ENCODE measurements at places on chromosomes 2 and 18. TPM values are rescaled to one million over a fixed set of nuclear protein-coding genes. Genes with fewer than 3 reads are reported as not detected.
A peak's percentile ranks its signal among the peaks of the same experiment; 100 is the strongest.

Gene IL36A
- not detected for total RNA-seq

- DNase-seq: no peak
Observed at GRCh38 chr18:64017870-64018269, 48.0 kb downstream of the SERPINB8 start.

DNA sequence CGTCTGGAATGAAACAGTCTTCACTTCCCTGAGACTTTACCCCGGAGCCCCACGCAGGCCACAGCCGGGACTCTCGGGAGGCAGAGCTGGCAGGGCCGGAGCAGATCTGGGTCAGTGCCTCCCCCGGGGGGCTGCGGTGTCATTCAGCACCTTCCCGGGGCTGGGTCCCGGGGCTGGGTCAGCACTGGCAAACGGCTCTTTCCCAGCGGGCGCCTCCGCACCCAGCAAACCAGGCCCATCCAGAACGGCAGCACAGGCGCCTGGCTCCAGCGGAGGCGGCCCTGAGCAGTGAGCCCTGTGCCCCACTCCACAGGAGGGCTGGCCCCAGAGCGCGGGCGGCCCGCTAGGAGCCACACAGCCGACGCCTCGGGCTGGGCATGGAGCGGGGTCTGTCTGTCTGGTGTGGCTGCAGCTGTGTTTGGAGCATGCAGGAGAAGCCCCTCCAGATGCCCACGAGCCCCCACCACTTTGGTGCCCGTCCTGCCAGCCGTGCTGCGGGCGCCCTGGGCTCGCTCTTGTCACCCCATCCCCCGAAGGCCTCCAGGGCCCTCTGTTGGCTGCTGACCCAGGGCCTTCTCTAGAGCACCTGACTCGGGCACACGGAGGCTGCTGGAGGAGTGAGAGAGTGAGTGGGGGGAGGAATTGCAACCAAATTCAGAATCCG is 132.1 kb upstream of the CTDP1 start:
- DNase-seq: peak; percentile 85

Gene SP140
- total RNA-seq: not detected

Measured in lower leg skin (tissue), 4 donors.